ENCODE measurements at places on chromosomes 5 and 9.
A peak's percentile ranks its signal among the peaks of the same experiment; 100 is the strongest.

GRCh38 chr5:131242728-131243255 is 21.1 kb upstream of the CDC42SE2 start:
- peak; percentile 42 for DNase-seq

- DNase-seq = no peak
Measured at GRCh38 chr9:33222031-33222430, 17.9 kb upstream of the SPINK4 start.

GRCh38 chr5:179154346-179154990 is 94.3 kb downstream of the ZNF354C start:
- DNase-seq = no peak

DNA sequence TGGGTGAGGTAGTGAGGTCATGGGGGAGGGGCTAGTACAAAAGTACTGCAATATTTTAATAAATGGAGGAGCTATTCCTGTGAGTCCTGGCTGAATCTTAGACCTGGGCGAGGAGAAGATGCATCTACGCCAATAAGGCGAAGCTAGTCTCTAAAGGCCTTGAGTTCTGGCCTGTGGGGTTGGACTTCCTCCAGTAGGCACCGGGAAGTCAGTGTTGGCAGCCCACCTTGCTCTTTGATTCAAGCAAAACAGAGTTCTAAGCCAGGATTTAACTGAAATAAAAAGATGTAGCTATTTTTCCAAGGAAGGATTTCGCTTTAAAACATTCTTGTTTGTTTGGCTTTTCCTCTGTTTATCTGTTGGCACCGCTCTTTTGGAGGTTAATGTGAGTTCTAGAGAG is 244.6 kb downstream of the KIF4B start:
- no peak for DNase-seq

- no peak for DNase-seq
Measured at GRCh38 chr9:124593651-124594058, 86.5 kb upstream of the NR5A1 start.

- DNase-seq = no peak
Measured at GRCh38 chr5:62692946-62693713, 114.5 kb downstream of the LRRC70 start.

DNA sequence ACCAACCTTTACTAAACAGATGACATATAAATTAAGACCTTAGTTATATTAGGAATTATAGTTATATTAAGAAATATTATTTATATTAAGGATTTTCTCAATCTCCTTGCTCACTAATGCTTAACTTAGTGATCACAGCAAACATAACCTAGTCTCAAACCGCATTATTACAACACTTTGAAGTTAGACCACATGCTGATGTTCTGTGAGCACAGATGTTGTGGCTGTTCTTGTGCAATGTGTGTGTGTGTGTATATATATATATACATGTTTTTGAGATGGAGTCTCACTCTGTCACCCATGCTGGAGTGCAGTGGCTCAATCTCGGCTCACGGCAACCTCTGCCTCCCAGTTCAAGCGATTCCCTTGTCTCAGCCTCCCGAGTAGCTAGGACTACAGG is 20.5 kb downstream of the ELP1 start:
- DNase-seq = peak; percentile 41

DNA sequence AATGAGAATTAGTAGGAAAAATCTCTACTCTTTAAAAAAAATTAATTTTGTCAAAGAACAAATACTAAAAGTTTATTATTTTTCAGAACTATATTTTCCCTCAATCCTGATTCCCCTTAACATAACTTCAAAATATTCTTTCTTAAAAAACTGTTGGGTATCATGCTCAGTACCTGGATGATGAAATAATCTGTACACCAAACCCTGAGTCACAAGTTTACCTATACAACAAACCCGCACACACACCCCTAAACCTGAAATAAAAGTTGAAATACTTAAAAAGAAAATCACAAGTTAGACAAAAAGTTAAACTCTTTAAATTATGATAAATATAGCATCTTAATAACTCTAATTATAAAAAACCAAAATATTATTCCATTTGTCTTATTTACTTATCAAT is 812.3 kb downstream of the MAT2B start:
- DNase-seq = no peak

- no peak for DNase-seq
Measured at GRCh38 chr9:17653947-17654465, 75.1 kb downstream of the SH3GL2 start.

DNA sequence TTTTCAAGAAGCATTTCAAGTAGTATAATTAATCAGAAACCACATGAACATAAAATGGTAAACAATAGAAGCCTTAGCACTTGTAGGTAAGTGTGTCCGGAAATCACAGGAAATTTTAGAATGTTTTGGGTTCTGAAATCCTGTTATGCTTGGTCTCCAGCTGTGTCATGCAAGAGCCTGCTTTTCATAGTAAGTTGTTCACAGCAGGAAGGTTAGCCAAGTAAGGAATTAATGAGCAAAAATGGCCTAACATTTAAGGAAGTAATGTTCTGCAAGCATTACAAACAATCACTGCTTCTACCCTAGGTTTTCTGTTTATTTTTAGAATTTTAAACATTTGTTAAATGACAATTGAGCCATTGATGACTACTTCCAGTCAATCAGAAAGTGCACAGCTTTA is 669.5 kb downstream of the SLCO4C1 start:
- DNase-seq = no peak

DNA sequence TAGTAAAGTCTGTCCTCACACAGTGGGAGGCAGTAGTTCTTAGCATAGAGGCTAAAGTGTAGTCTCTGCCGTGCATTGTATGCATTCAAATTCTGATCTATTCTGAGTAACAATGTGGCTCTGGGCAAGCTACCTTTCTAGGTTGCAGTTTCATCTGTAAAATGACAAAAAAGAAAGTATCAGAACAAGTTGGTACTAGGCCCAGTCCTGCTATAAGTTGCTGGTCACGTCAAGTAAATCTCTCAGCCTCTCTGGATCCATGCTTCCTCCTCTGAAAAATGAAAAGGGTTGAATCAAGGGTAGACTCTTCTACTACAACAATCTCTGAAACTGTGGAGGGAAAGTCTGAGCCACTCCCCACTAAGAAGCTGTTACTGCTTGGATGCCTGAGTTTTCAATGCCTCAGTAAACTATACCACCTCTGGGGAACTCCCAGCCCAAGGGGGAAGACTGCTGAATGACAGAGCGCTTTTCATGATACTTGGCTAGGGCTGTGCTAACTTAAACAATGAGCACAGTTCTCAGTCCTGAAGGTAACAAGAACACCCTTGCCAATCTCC is 34.5 kb upstream of the SPARC start:
- DNase-seq = peak; percentile 53

DNA sequence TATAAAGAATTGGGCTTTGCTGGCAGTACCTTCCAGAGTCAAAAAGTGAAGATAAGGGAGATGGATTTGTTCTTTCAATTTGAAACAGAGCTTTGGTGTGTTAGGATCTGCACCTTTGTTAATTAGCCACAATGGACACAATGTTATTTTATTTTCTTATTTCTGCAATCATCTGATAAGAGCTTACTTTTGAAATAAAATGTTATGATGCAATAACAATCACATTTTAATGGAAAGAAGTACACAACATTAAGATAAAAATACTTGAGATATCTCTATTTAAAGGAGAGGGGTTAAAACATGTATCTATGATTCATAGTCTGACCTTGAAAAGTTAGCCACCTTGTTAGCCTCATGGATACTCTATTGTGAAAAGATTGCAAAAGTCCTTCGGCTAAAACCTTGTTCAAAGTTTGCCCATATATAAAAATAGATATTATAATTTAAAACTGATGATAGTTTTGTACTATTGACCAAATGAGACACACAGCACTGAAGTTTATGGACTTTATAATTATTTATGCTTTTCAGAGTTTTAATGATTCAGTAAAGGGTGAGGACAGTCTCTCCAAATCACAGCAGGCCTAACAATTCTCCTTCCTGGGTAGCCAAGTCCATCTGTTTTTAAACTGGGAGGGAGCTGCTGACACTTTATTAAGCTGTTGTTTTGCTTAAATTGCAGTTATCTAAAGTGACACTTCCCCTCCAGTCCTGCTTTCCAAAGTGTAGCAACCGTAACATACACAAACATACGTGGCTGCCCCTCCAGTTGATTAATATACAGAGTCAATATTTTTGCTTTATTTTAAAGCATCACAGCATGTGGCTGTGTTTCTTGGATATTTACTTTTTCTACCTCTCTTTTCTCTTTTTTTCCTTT is 47.6 kb upstream of the DAP start:
- no peak for DNase-seq

DNA sequence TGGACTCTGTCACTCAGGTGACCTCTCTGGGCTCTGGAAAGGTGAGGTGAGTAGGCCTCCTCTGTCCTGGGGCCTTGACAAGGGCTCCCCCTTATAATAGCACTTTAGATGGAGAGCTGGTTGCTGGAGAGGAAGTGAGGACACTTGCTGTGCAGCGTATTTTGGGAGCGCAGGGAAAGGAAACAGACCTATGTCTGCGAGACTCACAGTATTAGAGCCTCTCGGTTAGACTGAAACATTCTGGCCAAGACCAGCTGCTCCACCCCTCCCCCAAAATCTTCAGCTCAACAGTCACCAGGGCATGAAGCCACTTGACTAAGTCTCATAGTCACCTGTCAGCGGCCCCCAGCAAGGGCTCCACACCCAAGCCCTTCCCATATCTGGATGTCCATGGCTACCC is 213.6 kb downstream of the AGTPBP1 start:
- no peak for DNase-seq

DNA sequence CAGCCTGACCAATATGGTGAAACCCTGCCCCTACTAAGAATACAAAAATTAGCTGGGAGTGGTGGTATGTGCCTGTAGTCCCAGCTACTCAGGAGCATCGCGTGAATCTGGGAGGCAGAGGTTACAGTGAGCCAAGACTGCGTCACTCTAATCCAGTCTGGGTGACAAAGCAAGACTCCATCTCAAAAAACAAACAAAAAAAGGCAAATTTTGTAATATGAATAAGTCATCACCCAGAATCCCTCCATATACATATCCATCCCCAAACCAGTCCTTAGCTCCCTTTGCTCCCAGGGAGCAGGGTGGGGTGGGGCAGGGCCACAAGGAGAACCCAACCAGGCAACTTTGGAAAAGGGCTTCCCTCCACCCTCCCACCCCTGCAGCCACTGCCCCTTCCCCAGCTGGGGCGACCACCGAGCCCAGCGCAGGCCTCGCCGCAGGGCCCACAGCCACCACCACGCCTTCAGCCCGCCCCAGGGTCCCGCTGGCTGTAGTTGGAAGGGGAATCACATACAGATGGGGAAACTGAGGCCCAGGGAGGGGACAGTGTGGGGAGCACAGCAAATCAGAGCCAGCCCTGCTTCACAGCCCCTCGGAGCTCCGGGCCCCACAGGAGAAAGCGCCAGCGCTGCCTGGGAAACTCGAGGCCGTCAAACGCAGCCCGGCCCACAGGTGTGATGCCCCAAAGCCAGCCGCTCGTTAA is 7.8 kb downstream of the NOTCH1 start:
- DNase-seq = no peak

DNA sequence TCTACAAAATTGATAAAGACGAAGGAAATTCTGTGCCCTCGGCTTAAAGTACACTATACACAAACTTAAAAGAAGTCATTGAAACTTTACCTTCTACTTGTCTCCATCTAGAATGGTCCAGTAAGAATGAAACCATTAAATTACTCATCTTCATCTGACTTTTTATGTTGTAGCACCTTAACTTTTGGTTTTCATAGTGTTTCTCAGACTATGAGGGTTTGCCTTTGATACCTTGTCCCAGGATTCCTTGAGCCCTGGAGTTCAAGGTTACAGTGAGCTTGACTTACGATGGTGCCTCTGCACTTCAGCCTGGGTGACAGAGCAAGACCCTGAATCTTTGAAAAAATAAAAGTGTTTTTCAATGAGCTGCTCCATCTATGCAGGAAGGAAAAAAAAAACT is 132.2 kb downstream of the CDC42SE2 start:
- DNase-seq = no peak

GRCh38 chr5:61004448-61004847 is 59.4 kb downstream of the NDUFAF2 start:
- no peak for DNase-seq

- DNase-seq = peak; percentile 21
Measured at GRCh38 chr9:88949961-88950340, 41.3 kb upstream of the S1PR3 start.

DNA sequence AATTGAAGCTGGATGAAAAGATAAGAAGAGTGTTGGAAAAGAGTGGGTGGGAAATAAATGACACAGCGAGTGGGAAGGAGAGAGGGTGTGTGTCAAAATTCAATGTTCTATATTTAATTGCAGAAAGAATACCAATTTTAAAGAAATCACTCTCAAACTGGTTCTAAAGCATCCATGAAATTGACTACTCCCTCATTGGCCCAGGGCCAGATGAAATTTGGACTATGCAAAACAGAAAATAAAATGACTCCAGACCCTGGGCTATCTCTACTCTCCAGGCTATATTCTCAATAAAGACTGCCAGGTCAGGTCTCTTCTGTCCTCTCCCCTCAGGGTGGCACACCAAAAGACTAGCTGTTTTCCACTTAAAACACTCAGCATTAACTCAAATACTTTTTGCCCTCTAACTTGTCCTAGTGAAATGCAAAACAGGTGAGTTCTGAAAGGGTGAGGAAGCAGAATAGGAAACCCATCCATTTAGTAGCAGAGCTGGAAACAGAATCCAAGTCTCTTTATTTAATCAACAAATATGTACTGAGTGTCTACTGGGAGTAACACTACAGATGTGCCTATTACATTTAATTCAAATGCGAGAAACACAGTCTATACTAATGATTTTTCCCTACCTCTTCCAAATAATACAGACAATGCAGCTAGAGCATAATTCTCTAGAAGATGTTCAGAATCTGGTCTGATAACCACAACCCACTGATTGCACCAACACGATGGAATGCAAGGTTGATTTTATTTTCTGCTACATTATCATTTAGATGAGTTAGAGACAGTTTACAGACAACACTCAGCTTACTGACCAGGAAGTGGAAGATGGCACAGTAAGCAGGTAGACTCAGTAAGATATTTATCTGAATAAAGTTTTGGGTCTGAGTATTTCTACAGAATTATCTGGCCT is 42.1 kb downstream of the EFCAB9 start:
- DNase-seq = no peak

- DNase-seq = peak; percentile 60
Measured at GRCh38 chr5:17748201-17748600, 113.9 kb downstream of the TAF11L14 start.

Measured in CD14-positive monocyte (primary cell).